ENCODE measurements at places on chromosomes 5 and 9.

DNA sequence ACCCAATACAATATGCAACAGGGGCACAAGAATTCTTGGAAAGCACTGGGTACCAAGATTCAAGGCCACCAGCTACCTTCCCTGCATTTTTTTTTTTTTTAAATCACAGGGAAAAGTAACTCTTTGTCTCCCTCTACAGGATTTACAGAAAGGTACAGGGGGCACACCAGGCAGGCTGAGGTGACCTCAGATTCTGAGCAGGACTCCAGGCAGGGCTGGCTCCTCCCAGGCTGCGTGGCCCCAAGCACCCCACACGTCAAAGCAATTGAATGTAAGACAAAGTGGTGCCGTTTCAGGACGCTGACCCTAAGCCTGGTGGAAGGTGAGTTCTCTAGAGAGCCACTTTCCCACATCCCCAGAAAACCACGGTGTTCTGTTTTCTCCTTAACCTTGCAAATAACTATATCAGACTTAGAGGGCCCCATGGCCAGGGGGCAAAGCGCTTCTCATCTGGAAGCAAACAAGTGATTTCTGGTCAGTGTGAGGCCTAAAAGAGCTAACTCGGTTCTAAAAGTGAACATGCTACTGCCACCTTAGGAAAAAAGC is 222.6 kb downstream of the ROR2 start:
- DNase-seq = peak; percentile 47

DNA sequence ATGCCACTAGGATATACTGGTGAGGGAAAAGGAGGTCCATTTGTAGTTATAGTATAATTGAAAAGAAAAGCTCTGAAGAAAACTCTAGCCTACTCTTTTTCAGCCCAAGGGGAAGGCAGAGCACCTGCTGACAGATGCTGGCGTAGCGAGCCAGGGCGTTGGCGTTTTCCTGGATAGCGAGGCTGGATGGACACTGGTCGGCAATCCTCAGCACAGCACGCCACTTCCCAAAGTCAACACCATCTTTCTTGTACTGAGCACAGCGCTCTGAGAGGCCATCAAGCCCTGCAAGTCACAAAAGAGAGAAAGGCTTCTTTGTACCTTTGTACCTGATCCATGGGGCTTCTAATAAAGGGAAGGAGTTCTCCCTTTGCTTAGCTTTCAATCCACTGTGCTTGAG is 8.2 kb downstream of the ALDOB start:
- DNase-seq = no peak

DNA sequence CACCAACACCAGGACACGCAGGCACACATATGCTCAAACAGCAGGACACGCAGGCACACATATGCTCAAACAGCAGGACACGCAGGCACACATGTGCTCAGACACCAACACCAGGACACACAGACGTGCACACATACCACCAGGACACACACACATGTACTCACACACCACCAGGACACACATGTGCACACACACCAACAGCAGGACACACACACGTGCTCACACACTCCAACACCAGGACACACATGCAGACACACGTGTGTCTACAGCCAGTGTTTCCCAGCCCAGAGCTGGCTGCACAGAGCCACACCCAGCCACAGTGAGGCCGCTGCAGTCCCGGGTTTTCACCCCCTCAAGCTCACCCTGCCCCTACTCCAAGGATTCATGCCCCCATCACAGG is 25.0 kb upstream of the SLC12A7 start:
- DNase-seq = no peak

DNA sequence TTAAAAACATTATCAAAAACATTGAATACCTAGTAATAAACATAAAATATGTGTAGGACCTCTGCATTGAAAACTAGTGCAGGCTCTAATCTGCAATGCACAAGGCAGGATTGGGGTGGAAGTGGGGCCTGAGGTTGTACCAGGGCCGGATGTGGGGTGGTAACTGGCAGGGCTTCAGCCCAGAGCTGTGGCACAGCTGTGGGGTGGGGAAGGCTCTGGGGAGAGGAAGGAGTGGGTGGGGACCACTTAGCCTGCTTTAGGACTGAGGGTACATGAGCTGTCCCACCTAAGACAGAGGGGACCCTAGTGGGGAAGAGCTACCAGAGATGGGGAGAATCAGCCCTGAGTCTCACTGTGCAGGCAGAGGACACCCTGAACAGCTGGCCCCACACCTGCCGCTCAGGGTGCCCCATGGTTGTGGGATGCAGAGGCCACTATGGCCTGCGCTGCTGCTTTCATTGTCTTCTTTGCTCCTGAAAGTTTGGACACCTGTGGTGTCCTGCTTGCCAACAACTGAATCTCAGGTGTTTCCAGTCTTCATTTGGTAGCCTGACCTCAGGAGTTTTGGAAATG is 311.4 kb downstream of the TLE4 start:
- peak; percentile 96 for DNase-seq

GRCh38 chr9:108953983-108954574 is 19.9 kb downstream of the ABITRAM start:
- peak; percentile 32 for DNase-seq

All from Jurkat, Clone E6-1 (cell line).